Progenitor cell of endocrine pancreas (in vitro differentiated cells): ENCODE measurements at places on chromosomes 5 and 9.

DNA sequence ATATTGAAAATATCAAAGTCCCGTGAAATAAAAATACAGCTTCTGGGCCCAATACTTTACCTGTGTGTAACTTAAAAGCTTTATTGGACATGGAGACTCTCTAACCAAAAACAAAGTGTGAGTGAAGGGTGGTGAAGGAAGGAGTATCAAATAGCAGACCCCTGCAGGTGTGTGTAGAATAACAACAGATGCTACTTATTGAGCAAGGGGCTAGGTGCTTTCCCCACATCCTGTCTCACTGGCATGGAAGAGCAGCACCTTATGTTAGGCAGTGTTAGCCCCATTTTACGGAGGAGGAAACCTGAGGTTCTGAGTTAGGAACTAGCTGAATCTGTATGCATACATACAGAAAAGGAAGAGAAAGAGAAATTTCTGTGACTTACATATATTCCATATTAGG is 21.8 kb downstream of the SLIT3 start:
- no peak for DNase-seq

DNA sequence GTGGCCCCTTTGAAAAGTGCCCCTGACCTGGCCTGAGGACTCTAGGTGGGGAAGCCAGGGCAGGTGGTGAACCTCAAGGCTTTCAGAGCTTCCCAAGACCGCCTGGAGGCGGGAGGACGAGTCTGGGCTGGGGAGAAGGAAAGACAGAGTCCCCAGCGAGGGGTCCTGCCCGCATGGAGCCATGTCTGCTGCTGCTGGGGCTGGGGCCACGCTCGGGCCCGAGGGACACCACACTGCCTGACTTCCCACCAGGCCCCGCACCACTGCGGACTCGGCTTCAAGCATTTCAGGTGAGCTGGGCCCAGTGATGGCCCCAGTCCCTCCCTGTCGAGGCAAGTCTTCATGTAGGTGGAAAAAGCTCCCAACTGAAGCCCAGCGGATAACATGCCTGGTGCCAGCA is 62.1 kb upstream of the SARDH start:
- DNase-seq: no peak

GRCh38 chr9:27539479-27540441 is 10.1 kb upstream of the MOB3B start:
- DNase-seq: no peak

GRCh38 chr9:120299785-120300184 is 280.2 kb downstream of the CDK5RAP2 start:
- no peak for DNase-seq

DNA sequence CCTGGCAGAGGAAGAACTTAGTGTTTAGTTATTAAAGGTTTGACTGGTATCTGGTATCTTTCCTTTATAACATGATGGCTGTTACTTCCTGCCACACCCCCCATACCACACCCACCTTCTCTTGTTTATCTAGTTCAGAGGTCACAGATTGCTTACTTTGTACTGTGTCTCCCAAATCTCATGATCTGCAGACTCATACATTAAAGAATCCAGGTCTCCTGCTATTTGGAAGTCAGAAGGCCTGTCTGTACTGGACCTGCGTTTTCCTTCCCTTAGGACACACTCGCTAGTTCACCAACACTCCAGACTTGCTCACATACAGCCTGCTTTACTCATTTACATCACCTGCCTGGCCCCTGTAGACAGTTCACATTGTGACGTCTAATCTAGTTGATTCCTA is 39.3 kb downstream of the NUDT12 start:
- no peak for DNase-seq

DNA sequence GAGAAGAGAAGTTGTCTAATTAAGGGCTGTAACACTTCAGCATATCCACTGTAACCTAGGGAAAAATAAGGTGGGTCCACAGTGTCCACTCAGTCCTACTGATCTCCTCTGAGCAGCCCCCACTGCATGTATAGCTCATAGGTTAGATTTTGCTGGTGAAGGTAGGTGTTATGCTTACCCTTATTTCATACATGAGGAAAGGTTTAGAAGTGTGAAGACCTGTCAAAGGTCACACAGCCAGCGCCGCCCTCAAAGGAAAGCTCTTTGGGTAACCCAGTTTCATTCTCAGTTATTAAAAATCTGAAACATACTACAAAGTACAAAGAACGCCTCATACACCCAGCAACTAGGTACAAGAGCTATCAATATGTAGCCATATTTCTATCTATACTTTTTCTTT is 87.2 kb downstream of the TLE4 start:
- DNase-seq: no peak

DNA sequence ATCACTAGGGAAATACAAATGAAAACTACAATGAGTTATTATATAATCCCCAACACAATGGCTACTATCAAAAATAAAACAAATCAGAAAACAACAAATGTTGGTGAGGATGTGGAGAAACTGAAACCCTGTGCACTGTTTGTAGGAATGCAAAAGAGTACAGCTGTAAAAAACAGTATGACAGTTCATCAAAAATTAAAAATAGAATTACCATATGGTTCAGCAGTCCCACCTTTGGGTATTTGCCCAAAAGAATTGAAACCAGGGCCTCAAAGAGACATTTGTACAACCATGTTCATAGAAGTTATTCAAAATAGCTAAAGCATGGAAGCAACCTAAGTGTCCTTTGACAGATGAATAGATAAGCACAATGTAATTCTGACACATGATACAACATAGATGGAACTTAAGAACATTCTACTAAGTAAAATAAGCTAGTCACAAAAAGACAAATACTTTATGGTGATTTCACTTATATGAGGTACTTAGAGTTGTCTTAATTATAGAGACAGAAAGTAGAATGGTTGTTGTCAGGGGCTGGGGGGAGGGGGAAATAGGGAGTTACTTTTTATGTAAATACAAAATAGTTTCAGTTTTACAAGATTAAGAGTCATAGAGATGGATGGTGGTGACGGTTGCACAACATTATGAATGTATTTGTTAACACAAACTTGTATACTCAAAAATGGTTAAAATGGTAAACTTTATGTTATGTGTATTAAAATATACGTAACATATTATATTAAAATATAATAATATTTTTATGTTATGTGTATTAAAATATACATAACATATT is 102.8 kb downstream of the KCTD16 start:
- no peak for DNase-seq

DNA sequence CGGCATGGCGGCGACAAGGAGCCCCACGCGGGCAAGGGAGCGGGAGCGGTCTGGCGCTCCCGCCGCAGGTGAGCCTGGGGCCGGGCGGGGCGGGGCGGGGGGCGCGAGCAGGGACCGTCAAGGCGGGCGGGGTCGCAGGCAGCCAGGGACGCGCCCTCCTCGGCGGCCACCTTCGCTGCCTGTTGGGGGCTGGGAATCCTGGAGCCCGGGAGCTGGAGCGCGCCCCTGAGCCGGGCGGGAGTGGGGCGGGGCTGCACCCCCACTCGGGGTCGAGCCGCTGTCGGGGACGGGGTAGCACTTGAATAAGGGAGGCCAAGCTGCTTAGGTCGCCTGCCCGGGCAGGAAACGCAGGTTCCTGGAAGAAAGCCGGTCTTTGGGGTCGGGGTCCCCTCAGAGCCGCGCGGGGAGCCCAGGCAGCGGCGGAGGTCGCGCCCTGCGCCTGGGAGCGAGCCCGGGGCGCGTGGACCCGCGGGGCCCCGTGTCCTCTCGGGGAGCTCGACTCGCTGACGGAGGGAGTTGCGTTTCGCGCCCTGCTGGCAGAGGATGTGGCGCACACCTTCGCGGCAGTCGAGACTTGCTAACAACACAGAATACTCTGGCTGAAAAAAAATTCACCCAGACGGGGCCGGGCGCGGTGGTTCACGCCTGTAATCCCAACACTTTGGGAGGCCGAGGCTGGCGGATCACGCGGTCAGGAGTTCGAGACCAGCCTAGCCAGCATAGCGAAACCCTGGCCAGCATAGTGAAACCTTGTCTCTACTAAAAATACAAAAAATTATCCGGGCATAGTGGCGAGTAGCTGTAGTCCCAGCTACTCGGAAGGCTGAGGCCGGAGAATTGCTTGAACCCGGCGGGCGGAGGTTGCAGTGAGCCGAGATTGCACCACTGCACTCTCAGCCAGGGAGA is 552 bp downstream of the OTULINL start:
- DNase-seq: peak; percentile 64

GRCh38 chr9:136947955-136948510 is 3.0 kb downstream of the C8G start:
- no peak for DNase-seq

GRCh38 chr5:2170761-2171160 is 288.0 kb upstream of the IRX4 start:
- no peak for DNase-seq

GRCh38 chr5:91417219-91417618 is 34.1 kb upstream of the ARRDC3 start:
- DNase-seq: no peak

DNA sequence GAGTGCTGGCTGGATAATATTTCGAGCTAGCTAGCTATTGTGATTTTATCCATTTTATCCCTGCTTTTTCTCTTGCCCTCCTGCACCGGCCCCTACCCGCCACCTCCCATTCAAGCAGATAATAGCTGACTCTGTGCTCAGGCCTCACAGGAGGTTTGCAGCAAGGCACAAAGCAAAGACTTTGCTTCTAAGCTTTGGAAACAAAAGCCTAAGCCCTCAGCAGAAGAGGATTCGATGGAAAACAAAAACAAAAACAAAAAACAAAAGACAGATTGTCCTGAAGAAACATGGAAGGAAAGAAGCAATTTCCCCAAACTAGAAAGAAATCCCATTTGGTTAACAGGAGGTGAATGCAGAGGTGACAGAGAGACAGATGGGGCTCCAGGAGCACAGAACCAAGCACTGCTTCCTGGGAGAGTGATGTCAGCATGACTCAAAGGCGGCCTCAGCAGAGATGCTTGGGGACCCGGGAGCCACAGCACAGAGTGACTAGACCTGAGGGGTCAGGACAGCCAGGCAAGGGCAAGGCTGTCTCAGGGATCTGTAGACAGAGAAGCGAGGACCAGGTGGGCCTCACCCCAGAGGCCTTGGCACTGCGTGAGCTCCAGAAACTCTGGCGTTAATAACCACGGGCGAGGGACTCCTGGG is 28.4 kb downstream of the MTX3 start:
- no peak for DNase-seq

DNA sequence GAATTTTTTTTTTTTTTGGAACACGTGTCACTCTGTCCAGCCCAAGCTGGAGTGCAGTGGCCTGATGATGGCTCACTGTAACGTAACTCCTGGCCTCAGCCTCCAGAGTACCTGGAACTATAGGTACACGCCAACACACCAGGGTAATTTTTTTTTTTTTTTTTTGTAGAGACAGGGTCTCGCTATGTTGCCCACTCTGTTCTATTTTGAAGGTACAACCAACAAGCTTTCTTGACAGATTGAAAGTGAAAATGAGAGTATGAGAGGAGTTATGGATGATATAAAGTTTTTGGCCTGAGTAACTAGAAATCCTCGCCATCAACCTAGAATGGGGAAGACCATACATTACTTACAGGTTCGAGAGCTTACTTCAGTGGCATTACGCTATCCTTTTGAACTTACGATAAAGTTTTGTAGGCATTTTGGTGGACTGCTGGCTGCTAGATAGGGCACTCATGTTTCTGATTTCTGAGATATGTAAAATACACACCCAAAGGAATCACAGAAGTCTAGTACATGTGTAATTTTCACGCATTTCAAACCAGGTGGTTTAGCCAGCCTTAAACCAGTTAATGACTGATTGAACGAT is 806 bp upstream of the CDC42SE2 start:
- DNase-seq: no peak
